ENCODE measurements at places on chromosomes 2 and 18.
A peak's percentile ranks its signal among the peaks of the same experiment; 100 is the strongest.

GRCh38 chr2:2581331-2582159 is 250.5 kb upstream of the MYT1L start:
- DNase-seq, result no peak

DNA sequence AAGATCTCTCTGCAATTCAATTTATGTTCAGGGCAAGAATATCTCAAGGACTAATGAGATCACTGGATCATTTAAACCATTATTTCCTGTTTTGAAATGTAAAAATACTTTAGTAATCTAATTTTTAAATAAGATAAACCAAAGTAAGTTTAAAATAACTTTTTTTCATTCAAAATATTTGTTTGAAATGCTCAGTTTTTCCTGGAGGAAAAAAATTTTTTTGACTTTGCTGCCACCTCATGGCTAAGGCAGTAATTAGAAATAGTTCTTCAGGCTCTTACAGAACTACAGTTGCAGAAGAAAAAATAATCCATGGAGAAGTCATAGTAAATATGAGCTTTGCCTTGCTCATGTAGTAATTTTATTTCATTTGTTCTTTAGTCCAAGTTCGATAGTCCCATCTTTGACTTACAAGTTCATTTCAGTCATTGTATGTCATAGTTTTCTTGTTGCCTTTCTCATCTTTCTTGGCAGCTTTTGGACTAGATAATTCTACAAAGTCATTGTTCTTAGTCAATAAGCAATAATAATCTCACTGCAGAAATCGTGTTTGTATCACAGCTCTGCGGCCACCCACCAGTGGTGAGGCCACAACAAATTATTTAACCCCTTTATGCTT is 127.4 kb downstream of the DPP4 start:
- DNase-seq, result no peak

DNA sequence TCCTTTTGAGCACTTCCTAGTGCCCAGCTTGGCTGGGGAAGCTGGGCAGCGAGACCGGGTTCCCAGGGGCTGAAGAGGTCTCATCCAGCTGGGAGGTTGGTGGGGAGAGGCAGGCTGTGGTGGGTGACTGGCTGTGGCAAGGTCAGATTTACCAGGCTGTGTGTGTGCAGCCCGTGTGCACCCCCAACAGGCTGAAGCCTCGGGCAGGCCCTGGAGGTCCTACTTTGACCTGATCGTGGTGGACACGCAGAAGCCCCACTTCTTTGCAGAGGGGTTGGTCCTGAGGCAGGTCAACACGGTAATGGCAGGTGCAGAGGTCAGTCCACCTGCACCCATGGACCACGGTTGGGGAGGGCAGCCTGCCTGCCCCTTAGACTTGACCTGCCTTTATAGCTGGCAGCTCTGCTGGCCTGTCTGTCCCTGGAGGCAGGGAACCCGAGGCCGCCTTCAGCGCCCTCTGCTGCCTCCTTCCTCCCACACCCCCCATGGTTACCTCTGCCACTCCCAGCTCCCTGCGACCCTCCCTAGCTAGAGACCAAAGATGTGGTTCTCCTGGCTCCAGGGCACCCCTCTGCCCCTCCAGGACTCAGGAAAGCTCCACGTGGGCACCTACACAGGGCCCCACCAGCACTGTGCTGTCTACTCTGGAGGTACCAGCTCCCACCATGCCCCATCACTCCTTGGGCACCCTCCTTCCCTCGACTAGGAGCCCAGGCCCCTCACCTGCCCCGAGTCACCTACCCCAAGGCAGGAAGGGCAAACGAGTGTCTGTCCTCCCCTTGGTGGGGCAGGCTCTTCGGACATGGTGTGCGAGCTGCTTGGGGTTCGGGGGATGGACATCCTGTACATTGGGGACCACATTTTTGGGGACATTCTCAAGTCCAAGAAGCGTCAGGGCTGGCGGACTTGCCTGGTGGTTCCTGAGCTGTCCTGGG is 4.0 kb downstream of the NT5DC4 start:
- DNase-seq, result no peak

DNA sequence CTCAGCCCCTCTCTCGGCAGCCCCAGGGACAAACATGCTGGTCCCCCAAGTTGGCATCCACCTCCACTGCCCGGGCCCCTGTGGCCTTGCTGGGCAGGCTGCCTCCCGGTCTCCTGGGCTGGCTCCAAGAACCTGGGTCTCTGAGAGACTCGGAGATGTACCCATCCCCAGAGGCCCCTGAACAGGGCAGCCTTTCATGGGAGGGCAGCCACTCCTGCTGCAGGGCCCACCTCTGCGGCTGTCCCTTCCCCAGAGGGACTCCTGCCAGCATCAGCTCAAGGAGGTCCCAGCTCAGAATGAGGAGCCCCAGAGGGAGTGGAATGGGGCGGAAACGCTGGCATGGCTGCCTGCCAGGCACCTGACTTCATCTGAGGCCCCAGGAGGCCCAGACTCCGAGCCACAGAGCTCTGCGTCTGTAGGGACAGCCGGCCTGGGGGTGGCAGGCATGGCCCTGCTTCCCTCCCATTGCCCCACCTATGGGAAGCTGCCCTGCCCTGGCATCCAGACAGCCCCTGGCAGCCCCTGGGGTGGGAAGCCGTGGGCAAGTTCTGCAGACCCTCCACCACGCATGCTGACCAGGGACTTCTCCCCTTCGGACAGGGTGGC is 857 bp upstream of the CROCC2 start:
- DNase-seq, result no peak

DNA sequence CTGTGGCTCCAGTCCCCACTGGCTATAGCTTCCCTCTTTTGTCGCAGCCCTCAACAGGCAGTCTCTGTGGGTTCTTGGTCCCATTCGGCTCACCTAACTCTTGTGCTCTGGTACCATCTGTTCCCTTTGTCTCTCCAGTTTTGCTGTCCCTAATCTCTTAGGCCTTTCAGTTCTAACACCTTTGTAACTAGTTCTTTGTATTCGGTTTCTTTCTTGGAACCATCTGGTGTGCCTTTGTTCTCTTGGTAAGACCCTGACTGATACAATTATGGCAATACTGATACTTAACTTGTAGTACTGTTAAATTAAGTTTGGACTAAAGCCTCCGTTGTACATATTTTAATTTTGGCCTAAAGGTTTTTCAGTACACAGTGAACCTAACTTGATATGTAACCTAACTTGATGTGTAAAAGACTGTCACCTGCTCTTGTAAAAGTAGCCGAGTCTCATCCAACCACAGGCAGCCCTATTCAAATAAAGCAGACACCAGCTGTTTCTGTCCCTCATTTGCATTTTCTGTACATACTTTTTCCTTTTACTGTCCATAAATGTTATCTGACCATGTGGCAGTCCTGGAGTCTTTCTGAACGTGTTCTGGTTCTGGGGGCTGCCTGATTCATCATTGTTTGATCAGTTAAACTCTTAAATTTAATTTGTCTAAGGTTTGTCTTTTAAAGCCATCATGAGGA is 4.8 kb upstream of the MRPL44 start:
- no peak for DNase-seq

DNA sequence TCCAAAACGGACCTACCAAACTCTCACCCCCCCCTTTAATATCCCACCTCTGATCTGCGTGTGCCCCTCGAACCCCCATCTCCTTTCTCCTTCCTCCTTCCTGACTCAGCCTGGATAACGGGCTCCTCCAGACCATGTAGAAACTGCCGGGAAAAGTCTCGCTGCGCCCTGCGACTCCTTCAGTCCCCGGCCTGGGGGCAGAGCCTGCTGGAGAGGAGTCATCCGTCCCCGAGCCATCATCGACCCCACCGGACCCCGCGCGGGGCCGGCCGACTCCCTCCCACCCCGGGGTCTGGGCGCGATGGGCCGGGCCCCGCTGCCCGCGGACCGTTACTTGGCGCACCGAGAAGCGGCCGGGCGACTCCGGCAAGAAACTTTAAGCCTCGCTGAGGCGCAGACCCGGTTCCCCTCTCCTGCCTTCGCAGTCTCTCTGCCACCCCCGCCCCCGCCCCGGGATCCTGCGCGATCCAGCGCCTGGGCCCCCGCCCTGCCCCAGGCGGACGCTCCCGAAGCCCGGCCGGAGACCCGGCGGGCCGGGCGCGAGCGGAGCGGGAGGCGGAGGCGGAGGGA is 3.4 kb downstream of the ZEB2 start:
- peak; percentile 54 for DNase-seq

DNA sequence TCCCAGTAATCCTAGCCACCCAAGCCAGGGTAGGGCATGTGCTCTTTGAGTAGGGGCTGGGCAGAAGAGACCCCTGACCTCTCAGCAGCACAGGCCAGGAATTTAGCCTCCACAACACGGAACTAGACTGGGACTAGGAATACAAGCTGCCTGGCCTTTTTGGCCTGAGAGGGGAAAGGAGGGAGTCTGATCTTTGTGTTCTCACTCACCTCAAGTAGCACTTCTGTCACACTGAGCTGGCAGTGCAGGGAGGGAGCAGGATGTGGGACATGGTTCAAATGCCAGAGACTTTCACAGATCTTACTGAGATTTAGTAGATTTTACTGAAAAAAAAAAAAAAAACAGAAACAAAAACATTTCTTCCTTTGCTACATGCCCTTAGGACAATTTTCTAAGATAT is 395.2 kb downstream of the CMPK2 start:
- no peak for DNase-seq

DNA sequence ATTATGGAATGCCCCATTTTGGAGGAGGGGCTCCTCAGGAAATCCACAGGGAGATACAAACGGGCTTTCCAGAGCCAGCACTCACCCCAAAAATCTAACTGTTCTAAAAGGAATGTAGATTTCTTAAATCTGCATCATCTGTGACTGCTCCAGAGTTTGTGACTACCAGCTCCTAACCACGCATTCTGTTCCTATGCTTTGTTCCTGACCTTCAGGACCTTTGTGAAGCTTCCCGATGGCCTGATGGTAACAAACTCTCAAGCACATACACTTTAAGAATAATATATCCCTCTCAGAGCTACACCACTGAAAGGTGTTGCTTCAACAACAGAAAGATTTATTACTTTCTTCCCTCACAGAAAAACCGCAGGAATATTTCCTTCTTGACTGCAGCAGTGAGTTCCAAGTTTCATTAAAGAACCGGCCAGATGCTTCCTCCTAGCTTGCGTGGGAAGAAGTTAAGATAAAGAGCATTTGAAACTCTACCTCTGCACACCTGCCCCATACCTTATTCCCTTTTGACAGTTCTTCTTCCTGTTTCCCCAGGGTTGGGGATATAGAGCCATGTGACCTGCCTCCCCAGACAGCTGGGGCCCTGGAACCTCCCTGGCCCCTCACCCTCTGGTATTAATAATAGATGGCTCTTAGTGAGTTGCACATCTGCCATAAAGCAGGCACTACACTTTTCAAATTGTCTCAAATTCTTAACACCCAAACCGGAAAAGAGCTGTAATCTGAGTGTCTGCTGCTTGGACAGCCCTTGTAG is 40.2 kb upstream of the EML4 start:
- no peak for DNase-seq

DNA sequence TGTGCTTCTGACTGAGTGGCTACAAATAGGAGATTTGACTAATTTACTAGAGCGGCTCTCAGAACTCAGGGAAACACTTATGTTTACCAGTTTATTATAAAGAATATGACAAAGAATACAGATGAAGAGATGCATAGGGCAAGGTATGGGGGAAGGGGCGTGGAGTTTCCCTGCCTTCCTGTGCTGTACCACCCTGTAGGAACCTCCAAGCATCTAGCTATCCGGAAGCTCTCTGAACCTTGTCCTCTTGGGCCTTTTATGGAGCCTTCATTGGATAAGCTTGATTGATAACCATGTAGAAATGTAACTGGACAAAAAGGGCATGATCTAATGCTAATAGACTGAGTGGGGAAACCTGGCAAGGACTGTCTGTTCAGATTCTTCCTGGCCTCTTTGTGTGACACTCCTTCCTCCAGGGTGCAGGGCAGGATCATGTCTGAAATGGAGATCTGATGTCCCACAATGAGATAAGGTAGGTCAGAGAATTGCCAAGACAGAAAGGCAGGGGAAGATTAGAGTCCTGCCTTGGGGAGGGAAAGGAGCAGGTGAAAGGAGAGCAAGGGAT is 101.8 kb upstream of the NPAS2 start:
- DNase-seq, result no peak

DNA sequence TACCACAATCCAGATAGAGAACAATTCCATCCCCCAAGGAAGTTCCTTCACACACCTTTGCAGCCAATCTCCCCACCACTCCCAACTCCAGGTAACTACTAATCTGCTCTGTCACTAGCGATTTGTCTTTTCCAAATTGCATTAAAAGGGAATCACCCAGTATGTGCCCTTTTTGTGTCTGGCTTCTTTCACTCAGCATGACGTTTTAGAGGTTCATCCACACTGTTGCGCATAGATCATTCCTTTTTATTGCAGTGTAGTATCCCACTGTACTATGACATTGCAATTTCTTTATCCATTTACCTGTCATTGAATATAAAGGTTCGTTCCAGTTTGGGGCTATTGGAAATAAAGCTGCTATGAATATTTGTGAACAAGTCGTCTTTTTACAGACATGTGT is 31.6 kb downstream of the TNS1 start:
- no peak for DNase-seq

- peak; percentile 19 for DNase-seq
Measured at GRCh38 chr18:34158881-34159690, 65.6 kb downstream of the NOL4 start.

GRCh38 chr2:213162516-213163118 is 11.2 kb upstream of the IKZF2 start:
- no peak for DNase-seq

DNA sequence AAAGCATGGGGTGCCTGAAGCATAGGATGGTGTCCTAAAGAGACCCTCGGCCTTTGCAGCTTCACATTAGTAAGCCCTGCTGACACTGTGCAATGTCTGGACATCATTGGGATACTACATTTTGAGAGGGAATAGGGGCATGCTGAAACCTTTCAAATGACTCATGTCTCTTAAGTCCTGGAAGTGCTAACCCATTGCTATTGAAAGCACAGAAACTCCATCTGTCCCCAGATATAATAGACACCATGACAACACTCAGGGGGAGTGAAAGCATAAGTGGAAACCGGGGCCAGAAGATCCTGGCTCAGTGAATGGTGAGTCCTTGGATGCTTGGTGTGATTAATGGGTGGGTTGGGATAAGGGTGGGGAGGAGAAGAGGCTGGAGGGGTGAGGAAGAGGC is 595.5 kb upstream of the ID2 start:
- no peak for DNase-seq

DNA sequence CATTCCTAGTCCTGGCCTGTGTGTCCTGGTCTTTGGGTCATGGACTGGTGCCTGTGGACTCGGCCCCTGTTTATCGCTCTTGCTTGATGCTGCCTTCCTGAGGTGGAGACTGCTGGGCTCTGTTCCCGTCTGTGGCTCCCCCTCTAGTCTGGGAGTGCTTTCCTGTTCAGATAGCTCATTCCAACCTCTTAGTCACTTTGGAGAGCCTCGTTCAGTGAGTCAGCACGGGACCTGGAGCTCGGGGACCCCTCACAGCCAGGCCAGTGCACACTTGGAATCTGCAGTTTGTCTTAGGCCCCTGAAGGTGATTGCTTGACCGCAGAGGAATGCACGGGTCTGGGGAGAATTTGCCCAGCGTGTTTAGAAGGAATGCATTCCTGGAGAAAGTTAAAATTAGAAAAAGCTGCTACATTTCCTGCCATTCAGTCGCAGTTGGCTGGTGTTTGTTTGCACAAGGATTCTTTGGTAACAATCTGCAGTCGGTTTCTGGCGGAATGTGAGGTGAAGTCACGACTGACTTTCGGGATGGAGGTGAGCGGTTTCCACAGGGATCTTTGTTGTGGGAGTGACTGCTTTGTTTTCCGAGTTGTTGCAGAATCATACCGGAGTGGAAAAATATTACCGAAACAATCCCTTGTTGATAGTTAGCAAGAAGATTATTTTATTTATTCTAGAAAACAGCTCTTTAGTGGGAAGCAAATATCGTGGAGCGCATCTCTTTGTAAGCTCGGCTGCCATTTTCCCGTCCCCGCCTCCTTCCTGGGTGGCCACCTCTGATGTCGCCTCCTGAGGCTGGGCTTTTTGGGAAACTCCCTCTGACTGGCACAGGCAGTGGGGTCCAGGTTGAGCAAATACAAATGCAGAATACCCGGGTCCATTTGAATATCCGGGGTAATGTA is 29.6 kb downstream of the SH3BP4 start:
- DNase-seq, result no peak

Measured in activated naive CD8-positive, alpha-beta T cell treated with anti-CD3 and anti-CD28 coated beads, Interleukin-2, amount 10 ng/mL, durations not matched to agents 7 days and 5 days (primary cell).